ENCODE measurements at places on chromosomes 4 and X. TPM values are rescaled to one million over a fixed set of nuclear protein-coding genes. Genes with fewer than 3 reads are reported as not detected.

- no peak for DNase-seq
Observed at GRCh38 chrX:11629593-11630211, 36.0 kb downstream of the ARHGAP6 start.

DNA sequence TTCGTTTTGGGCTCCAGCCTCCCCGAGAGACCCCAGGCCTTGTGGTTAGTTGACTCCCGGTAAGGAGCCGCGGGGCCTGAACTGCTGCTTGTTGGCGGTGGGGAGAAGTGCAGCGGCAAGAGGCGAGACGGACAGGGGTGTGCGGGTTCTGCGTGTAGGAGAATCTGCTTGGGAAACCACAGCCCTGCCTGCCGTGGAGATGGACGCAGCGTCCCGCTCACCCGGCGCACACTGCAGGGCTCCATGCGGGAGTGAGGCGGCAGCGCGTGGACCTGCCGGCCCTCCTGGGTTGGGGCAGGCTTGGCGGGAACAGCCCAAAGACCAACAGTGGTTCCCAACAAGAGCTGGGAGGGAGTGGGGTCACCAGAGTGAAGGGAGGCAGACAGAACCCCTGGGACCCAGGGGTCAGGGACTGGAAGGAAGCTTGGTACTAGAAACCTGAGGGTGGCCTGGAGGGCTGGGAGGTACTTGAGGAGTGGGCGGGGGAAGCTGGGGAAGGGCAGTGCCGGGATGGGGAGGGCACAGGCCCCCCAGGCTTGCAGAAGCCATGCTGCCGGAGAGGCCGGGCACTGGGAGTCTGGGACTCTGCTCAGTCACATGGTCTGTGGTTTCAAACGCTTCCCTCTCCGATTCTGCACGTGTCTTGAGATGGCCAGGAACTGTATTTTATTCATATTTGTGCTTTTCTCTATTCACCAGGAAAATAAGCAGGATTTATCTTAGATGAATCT is 70.8 kb downstream of the RGS12 start:
- DNase-seq = no peak

DNA sequence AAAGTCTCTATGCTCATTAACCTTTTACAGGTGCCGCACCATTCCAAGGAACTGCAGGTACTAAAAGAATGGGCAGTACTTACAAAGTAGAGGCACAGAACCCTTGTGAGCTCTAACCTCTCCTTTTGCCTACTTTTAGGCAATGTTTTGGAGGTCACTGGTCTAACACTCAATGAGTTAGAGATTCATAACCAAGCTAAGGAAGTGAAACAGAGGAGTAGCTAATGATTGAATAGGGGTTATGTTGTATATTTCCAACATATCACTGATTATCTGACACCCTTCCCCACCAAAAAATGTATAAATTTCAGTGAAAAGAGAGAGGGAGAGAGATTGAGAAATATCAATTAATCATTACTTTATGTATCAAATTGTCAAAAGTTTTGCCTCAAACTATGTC is 269.3 kb downstream of the PCDH7 start:
- DNase-seq = no peak

DNA sequence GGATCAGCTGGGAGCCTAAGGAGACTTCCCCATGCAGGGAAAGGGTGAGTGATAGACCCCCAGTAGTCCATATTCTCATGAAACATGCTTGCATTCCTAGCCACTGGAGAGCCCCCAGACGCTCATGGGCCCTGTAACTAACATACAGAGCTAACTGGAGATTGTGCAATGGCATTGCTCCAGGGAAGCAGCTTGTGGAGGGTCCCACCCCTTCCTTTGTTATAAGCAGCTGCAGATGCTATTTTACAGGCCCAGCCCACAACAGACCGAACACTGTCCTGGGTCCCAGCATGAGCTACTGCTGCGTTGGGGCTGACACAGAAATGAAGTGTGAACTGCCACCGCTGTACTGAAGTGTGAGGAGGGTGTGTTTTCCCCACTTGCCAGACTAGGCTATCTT is 1465.7 kb upstream of the DIAPH2 start:
- DNase-seq = no peak

- DNase-seq = no peak
Observed at GRCh38 chr4:77699731-77700210, 94.2 kb downstream of the CXCL13 start.

- DNase-seq = peak; percentile 60
Observed at GRCh38 chrX:133495464-133496391, 80.4 kb upstream of the GPC4 start.

GRCh38 chr4:89403826-89404225 is 96.2 kb upstream of the GPRIN3 start:
- DNase-seq = no peak

DNA sequence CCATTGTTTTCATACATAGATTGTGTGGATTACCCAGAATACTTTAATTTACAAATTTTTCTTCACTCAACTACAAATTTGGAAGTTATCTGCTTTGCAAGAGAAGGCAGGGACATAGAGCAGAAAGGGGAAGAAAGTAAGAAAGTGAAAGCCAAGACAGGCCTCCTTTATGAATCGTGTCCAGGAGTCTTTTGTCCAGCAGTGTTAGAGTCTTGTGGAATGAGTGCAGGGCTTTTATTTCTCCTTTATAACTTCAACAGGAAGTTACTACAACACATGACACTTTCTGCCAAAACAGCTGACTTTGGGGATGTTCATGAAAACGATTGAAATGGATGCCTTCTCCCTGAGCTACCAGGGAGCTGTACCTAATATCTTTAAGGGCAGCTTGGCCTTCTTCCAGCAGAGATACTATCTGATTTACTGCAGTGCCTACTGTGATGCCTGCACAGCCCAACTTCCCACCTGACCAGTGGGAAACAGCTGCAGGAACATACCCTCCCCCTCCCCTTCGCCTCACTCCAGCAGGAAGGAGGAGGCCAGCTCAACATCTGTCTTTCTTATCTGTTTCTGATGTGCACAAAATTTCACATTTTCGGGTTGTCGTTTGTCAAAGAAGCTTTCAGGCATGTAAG is 557.7 kb upstream of the SLIT2 start:
- DNase-seq = no peak

- no peak for DNase-seq
Observed at GRCh38 chr4:79959652-79960051, 113.4 kb downstream of the ANTXR2 start.

DNA sequence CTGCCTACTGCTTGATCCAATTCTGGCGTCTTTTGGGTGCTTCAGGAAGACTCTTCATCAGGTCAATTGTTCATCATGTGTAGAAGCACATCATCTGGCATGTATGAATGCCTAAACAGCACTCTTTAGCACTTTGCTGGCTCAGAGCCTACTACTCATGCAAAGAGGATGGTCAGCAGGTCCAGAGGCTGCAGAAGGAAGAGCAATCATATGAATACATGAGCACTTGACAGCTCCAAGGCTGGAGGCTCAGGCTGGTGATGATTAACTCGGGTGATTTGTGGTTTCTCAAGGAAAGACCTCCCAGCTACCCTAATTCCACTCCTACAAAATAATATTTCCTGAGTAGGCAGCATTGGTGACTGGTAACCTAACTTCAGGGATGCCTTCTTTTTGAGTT is 103.8 kb upstream of the CXCL13 start:
- DNase-seq = no peak

NLGN4X gene
- 23.5 TPM for total RNA-seq

PLP1 gene
- total RNA-seq = 0.11 TPM

SOWAHB gene
- 1.2 TPM for total RNA-seq

UGT2B17 gene
- total RNA-seq = not detected

PAGE2B gene
- total RNA-seq = not detected

Data from mesothelial cell of epicardium (in vitro differentiated cells).